ENCODE measurements at places on chromosomes 7 and 10.

DNA sequence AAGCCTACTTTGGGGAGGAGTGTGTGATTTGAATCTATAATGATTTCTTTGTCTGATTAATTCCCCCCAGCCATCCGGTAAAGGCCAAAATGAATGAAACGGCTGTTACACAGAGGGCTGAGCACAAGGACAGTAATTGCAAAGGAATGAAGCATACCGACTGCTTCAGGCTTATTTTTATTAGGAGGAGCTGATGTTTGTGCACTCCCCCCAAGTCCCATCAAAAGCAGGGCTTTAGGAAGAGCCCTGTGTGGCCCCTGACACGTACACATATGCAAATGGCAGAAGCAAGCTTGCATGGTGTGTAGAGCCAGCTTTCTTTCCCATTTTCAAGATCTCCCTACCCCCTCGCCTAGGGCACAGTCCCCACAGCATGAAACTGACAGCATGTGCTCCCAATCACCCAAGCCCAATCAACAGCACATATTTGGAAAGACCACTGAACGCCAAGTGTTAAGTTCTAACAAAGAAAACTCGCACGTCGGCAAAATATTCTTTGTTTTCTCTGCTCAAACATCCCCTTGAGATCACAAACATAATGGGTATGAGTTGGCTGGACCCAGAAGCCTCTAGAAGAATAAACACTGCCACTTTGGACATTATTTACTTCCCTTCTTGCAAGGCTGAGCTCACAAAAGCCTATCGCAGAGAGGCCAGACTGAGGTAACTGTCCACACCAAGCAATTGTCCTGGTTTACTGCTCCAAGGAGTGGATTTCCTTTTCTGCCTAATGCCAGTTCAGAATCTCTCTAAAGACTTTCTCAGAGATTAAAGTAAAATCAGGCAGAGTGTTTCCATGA lies 143.0 kb downstream of the CUBN start:
- no peak for DNase-seq

- DNase-seq: no peak
These were observed 754.0 kb downstream of the KCNMA1 start for GRCh38 chr10:76883596-76883995.

- no peak for DNase-seq
These were observed 125.0 kb downstream of the DNAJB6 start for GRCh38 chr7:157461573-157462418.

DNA sequence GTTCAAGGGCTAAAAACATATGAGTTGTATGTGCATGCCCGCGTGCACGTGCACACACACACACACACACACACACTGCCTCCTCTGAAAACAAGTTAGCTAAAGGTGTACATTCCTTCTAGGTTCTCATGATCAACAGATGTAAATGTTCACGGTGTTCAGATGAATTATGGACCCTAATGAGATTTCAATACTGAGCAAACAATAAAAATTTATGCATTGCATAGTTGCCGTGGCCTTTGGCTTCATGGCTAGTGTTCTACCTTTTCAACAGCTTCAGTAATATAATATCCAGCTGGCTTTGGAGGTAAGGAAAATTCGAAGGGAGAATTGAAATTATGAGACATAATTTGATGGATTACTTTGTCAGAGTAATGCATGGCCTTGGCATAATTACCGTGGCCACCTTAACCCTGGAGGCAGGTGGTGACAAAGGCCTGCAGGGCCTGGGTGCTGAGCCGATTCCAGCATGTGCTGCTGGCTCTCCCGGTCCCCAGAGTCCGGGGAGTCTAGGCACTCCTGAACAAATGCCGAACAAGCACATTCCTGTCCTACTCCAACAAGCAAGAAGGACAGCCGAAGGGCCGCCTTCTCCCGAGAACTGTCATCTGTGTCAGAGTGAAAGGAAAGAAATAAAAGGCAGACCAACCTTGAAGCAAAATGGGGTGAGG lies 166.6 kb upstream of the TCF7L2 start:
- DNase-seq: no peak

GRCh38 chr10:97383159-97383558 lies 18.0 kb downstream of the RRP12 start:
- no peak for DNase-seq

All from CD4-positive, alpha-beta T cell treated with Interleukin-4 for 4 hours (primary cell).